Fibroblast of skin of back (primary cell): ENCODE measurements at places on chromosomes 2 and 18.

DNA sequence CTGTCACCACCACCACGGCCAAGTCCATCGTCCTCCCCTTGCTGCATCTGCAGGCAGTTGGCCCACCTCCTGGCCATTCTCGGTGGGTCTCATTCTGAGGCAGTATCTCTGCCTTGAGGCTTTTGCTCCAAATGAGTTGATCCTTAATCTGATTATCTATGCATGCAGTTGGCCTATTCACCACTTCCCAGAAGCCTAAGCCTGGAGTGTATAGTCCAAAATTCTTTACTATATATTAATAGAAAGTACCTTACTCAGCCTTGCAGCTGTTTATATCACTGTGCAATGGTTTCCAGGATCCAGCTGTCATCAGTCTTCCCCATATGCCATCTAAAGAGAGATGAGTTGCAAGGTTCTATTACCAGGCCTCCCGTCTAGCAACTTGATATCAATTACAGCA lies 292.4 kb downstream of the SS18 start:
- DNase-seq: no peak

DNA sequence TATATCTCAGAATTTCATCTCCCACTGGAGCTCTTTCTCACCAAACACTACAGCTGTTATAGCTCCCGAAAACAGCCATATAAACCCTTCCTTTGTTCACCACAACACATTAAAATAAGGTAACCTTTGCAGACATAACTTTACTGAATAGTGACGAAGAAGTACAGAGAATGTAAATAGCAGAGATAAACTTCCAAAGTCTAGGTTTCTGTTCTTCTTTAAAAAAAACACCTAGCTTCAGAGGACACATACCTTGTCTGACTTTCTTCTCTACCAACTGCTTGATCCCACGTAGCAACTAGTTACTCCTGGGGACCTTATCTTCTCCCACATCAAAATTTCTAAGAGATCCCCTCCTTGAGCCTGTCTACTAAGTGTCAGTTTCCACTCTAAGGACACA lies 32.3 kb downstream of the ATL2 start:
- no peak for DNase-seq

GRCh38 chr2:21559351-21559750 lies 435.6 kb downstream of the TDRD15 start:
- peak; percentile 13 for DNase-seq

DNA sequence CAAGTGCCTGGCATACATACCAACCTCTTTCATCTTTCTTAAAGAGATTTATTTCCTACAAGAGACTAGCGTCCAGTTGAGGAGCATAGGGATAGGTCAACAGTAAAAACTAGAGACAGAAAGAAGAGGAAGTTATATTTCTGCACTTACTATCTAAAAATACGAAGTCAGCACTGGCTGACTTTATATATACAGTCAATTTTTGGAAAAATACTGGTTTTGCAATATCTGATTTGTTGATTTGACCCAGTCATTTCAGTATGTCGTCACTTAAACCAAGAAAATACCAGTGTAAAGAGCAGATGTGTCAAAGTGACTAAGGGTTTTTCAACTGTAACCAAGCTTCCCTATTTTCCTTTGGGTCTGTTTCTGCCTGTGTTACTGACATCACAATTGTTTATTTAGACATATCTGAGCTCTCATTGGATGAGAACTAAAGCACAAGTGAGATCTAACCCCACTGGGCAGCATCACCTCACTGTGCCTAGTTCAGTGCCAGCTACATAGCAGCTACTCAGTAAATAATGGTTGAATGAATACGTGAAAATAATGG lies 23.0 kb downstream of the CYTIP start:
- DNase-seq: no peak

GRCh38 chr2:79638410-79638809 lies 125.6 kb downstream of the CTNNA2 start:
- no peak for DNase-seq

- DNase-seq: no peak
These were observed 124.1 kb downstream of the DNAH6 start for GRCh38 chr2:84640411-84640810.

GRCh38 chr18:11955239-11956029 lies 25.9 kb upstream of the IMPA2 start:
- peak; percentile 91 for DNase-seq

DNA sequence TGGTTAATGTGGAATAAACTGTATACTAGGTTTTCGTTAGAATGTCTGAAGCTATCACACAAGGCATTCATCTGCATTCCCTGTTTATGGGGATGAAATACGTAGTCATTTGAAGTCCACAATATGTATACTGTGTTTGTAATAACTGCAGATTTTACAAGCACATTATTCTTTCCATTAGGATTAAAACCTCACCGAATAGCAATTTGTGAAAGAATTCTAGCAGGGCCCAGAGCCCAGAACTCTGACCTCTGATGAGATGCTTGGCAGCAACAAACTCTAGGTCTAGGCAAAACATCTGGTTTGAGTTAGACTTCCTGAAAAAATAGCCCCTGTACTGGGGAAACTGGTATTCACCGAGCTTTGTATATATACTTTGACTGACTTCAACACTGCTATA lies 158.2 kb downstream of the SRBD1 start:
- peak; percentile 81 for DNase-seq

DNA sequence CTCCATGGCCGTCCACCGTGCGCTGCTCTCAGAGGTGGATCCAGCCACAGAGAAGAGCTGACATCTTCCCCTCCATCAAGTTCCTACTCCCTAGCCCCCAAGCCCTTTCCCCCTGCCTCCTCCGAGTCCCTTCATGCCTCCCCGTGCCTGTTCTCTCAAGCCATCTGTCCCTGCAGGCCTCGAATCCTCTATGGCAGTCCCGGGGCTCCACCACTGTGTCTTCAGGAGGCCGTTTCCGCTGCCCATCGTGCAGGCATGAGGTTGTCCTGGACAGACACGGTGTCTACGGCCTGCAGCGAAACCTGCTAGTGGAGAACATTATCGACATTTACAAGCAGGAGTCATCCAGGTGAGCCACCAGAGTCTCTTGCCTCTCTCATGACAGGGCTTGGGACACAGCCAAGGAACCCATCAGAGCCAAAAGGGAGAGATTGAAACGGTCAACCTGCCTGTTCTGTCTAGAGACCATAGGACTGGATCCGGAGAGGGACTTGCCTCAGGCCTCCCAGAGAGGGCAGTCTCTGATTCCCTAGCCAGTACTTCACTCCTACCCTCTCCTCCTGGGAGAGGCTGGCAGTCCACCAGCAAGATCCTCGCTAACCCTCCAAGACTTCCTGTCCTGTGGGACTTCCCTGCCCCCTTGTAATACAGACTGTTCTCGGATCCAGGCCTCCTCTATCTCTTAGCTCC lies 9.7 kb downstream of the UCN start:
- no peak for DNase-seq

DNA sequence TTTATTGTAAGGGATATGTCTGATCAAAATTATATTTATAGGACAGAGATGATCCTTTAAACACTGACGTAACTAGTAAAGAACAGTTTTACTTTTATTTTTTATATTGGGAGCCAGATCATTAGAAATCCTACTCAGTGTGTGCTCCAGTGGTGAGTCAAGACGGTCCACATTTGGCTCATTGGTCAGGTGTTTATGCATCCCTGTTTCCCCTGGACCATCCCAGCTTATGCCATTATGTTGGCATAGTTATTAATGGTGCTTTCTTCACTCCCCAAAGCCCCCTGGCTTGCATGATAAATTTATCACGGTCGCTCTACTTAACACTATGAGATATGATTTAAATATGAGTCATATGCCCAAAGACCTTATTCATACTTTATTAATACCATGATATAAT lies 293.4 kb downstream of the XIRP2 start:
- no peak for DNase-seq

DNA sequence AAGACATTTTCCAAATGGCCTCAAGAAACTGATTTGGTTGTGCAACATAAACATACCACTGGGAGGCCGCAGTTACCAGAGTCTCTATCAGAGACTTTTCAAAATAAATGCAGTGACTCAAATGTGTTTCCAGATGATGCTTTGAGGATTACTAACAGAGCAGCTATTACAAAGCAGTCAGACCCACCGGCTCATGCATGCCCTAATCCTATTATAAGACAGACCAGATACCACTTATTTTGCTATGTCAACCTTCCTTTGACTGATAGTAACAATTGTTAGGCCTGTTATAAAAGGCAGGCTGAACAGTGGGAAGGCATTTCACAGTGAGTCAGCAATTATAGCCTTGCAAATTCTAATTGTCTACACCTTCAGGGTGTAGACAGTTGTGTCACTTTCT lies 217.7 kb downstream of the LRRTM1 start:
- peak; percentile 90 for DNase-seq

DNA sequence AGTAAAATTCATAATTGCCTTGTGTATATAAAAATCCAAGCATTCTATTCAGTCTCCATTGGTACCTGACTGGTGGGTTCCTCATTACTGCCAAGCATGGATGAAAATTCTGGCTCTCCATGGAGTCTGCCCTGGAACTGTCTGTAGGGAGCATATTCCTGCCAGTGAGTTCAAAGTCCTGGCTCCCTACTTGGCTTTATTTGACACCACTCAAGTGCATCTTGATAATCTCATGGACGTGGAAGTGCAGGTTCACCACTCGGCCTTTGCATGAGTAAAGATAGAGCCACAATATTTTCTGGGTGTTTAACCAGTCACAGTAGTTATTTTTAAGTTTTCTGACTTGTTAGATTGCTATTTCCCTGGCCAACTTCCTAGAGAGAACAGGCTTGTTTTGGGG lies 63.5 kb downstream of the CNTNAP5 start:
- DNase-seq: no peak

DNA sequence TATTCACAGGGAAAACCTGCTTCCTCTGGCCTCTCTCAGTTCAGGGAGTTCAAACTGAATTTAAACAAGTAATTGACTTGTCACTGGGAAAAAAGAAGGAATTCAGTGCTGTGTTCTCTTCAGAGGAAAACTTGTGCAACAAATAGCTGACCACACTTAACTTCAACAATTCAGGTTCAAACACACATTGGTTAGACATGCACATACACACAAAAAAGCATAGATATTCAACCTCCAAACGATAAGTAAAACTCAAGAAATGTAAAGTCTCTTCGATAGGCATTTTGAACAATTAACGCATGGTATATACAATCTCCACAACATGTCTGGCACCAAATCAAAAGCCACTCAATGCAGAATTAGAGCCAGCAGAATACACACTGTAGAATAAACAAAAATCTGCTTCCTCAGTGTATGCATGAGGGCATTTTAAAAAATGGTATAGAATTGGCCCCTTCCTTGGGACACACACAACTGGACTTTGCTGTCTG lies 269.0 kb downstream of the TCF4 start:
- peak; percentile 52 for DNase-seq

DNA sequence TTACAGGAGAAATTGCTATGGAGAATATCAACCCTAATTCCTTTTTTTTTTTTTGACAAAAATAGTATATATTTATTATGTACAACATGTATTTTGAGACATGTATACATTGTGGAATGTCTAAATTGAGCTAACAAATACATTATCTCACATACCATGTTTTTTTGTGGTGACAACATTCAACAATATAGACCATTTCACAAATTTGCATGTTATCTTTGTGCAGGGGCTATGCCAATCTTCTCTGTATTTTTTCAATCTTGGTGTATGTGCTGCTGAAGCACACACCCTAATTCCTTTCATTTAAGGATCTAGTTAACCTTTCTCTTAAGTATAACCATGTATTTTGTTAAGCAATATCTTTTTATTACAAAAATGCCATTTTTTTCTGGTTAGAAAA lies 13.2 kb downstream of the SLC39A10 start:
- no peak for DNase-seq

DNA sequence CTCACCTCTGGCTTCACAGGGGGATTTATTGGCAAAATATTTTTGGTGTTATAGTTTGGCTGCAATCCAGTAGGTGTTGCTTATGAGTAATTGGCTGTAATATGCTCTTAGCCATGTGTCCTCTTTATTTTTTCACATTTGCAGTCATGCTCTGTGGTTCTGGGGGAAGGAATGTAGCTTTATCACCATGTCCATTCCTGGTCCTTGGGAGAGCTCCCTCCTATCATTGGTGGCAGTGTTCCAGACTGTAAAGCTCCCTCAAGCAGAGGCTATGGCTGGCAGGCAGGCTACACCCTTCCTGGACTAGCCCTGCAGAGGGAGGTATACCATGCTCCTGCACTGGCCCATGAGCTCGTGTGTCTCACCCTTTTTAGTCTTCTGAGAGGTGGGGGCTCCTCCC lies 120.0 kb upstream of the FSIP2 start:
- peak; percentile 54 for DNase-seq

DNA sequence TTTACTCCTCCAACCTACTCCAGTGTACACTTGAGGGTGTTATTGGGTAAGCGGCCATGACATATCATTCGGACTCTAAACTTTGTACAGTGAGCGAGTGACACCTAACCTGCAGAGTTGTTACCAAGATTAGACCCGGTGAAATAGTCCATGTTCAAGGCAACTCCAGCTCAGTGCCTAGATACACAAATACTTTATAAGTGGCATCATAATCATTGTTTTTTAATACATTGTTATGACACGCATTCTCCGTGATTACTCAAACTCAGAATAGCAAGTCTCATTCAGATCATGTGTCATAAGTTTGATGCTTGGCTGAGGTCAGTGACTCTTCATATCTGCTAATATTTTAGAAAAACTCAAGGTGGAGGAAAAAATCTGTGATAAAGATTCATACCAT lies 597.8 kb downstream of the DCC start:
- DNase-seq: peak; percentile 12

DNA sequence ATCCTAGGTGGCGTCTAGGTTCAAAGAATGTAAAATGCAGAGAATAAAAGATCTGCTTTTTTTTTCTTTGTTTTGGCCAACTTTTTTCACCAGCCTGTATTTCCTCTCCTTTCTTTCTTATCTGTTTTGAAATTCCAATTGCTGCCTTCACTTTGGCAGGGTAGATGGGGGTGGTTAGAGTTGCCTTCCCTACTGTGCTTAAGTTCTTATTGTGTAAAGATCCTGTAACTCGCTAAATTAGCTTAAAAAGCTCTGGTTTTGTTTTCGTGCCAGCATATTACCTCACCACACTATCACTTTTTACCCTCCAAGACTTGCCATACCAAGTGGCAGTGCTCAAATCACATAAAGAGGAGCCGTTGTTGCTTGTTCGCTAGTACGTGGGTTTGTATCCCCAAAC lies 921.7 kb downstream of the DPP10 start:
- DNase-seq: no peak

DNA sequence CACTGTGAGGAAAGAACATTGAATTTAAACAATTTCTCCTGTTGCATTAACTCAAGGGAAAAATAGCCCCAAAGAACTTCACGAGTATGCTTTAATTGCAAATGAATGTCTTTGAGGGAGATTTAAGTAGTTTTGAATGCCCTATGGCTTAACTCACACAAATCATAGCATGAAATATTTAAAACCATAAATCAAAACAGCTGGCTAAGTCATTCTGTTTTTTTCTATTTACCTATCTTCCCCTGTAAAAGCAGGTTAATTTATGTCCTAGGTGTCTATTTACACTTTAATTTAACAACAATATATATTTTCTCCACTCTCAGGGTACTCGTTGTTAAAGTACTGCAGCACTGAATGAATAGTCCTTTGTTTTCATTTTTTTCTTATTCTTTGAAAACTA lies 118.8 kb upstream of the PIEZO2 start:
- no peak for DNase-seq

- DNase-seq: peak; percentile 23
These were observed 55.4 kb downstream of the BOLA3 start for GRCh38 chr2:74092275-74092674.

GRCh38 chr2:133641942-133642725 lies 73.9 kb upstream of the NCKAP5 start:
- no peak for DNase-seq

- peak; percentile 97 for DNase-seq
These were observed 169.4 kb downstream of the THADA start for GRCh38 chr2:43426305-43427031.
